ENCODE measurements at places on chromosomes 4 and X. TPM values are rescaled to one million over a fixed set of nuclear protein-coding genes. Genes with fewer than 3 reads are reported as not detected.

DNA sequence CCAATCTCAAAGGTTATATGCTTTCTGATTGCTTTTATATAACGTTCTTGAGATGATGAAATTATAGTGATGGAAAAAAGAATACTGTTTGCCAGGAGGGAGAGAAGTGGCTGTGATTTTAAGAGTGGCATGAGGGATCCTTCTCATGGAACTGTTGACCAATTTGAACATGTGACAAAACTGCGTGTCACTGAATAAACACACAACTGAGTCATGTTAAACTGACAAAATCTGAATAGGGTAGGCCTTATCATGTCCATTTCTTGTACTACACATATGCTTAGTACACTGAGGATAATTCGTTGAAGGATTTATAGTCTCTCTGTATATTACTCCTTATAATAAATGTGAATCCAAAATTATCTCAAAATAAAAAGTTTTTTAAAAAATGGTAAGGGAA is 22.2 kb upstream of the HSPA4L start:
- H3K27me3 ChIP-seq = no peaks in the 10 kb centered on the region
- H3K27ac ChIP-seq = no peak overlapping the region
- H3K4me3 ChIP-seq = no peak overlapping the region
- no peak for DNase-seq
- H3K4me1 ChIP-seq = no peaks in the 10 kb centered on the region

- no peak for DNase-seq
- H3K4me1 ChIP-seq = no peaks in the 10 kb centered on the region
- no peak overlapping the region for H3K27ac ChIP-seq
- no peak overlapping the region for H3K4me3 ChIP-seq
- H3K27me3 ChIP-seq = no peaks in the 10 kb centered on the region
- H3K36me3 ChIP-seq = no peaks in the 10 kb centered on the region
These were observed 133.9 kb upstream of the ADAMTS3 start for GRCh38 chr4:72702948-72703347.

DNA sequence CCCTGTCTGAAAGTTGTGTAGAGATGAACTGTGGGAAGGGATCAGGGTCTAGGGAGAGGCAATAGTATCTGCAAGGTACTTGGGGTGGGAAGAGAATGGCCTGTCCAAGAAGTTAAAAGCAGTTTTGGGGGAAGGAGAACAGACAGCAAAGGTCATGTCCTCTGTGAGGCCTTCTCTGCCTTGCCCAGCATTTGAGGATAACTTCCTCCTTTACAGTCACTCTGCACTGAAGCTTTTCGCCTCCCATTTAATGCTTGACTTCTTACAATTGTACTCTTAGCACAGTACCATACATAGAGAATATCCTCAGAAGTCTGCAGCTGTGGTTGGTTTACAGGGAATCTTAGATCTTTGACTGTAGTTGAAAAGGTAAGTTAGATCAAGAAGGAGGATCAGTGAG is 121.8 kb upstream of the AP1S2 start:
- no peak overlapping the region for H3K27ac ChIP-seq
- no peak for DNase-seq
- H3K4me1 ChIP-seq = no peaks in the 10 kb centered on the region
- no peaks in the 10 kb centered on the region for H3K36me3 ChIP-seq
- no peak overlapping the region for H3K4me3 ChIP-seq

The RTL3 gene
- not detected for total RNA-seq

The HTR2C gene
- total RNA-seq = not detected

The MMRN1 gene
- 6.7 TPM for total RNA-seq

The HERC5 gene
- 1.4 TPM for total RNA-seq
